ENCODE measurements at places on chromosomes 6 and 20. TPM values are rescaled to one million over a fixed set of nuclear protein-coding genes. Genes with fewer than 3 reads are reported as not detected.

CST5 gene
- 0.18 TPM for polyA plus RNA-seq

NDUFAF5 gene
- polyA plus RNA-seq = 36.8 TPM

DNA sequence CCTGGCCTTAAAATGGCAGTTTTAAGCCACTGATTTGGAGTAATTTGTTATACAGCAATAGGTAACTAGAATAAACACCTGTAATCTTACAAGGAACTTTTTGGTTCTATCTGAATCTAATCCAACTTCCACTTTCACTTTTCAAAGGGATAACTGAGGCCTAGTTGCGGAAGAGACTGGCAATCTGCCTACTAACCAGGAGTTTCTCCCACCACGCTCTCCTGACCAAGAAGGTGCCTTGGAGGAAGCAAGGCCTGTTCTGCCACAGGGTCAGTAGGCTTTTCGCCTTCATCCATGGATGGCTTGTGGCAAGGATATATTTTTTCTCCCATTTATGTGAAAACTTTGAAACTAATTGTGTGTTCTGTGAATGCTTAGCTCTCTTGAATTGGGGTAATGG, 12.9 kb upstream of the MYBL2 start:
- DNase-seq = no peak

GRCh38 chr20:49751397-49751736, 37.7 kb upstream of the B4GALT5 start:
- DNase-seq = no peak

DNA sequence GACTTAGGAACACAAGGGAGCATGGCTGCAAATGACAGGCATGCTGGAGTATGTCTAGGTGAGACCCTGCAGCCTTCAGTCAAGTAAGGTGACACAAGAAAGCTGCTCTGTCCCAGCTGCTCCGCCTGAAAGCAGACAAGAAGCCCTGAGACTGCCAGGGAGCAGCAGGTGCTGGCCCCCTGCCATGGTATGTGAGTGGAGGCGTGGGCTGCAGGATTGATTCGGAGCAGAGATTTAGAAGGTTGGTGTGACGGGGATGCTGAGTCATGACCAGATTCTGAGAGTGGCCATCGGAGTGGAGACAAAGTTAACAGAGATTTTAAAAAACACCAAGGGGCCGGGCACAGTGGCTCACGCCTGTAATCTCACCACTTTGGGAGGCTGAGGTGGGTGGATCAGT, 17.8 kb downstream of the LRP11 start:
- DNase-seq = no peak

GHRH gene
- not detected for polyA plus RNA-seq

TGM3 gene
- polyA plus RNA-seq = 0.43 TPM

SLC22A16 gene
- polyA plus RNA-seq = 0.40 TPM

GRCh38 chr6:113447088-113447831, 409.9 kb upstream of the MARCKS start:
- DNase-seq = no peak

DNA sequence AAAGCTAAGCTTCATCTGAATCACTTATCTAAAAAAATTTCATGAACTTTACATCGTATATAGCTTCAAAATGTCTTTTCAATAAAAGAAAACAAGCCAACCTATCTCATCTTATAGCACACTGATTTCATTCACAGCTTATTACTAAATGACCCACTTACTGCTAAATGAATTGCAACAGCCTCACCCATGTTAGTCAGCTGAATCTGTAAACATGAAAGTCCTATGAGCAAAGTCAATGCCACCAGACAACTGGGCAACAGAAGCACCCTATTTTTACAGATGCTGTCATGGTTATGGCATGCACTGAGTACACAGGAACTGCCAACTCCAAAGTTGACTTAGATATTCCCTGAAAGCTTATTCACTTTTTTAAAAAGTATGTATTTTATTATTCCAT, 41.2 kb upstream of the DST start:
- no peak for DNase-seq

DNA sequence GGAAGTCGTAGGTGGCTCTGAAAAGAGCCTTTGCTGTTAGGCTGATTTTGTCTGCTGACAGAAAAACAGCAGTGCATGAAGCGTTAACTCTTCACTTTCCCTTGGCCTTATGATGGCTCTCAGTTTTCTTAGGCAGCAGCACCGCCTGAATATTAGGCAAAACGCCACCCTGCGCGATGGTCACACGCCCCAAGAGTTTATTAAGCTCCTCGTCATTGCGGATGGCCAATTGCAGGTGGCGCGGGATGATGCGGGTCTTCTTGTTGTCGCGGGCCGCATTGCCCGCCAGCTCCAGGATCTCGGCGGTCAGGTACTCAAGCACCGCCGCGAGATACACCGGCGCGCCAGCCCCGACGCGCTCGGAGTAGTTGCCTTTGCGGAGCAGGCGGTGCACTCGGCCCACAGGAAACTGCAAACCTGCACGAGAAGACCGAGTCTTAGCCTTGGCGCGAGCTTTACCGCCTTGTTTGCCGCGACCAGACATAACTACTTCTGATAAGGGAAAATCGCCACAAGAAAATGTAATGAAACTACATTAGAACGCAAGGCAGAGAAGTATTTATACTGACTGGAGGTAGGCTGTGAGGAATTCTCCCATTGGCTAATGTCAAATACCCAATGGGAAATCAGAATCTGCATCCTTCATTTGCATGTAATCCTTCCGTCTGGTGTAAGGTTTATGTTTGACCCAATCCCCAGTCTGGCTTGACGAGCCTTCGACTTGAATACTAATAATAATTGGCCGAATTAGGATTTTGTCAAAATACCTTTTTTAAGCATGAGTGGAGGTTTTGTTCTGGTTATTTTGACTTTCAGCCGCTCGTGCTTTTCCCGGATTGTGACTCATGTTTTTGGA, 53.9 kb upstream of the HFE start:
- DNase-seq = peak; percentile 96

CST7 gene
- polyA plus RNA-seq = 0.30 TPM

- no peak for DNase-seq
These were observed 628 bp downstream of the SLC35B2 start for GRCh38 chr6:44256775-44257024.

TMEM244 gene
- polyA plus RNA-seq = not detected

DNA sequence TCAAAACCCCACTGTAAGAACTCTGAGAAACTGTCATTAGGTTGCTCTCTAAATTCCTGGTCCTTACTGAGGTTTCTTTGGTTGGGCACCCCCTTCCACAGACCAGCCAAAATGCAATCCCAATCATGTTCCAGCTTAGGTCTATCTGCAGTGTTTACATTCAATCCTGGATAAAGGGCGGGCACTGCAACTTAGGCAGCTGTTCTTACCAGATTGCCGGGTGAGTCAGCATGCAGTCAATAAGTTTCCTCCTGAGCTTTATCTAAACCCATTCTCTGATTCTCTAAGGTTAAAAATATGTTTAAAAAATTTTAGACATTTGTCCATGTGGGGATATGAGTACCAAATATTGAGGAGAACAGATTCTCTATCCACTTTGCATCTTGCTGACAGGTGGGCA, 197.8 kb downstream of the HAO1 start:
- no peak for DNase-seq

TBX18 gene
- 12.5 TPM for polyA plus RNA-seq

DNA sequence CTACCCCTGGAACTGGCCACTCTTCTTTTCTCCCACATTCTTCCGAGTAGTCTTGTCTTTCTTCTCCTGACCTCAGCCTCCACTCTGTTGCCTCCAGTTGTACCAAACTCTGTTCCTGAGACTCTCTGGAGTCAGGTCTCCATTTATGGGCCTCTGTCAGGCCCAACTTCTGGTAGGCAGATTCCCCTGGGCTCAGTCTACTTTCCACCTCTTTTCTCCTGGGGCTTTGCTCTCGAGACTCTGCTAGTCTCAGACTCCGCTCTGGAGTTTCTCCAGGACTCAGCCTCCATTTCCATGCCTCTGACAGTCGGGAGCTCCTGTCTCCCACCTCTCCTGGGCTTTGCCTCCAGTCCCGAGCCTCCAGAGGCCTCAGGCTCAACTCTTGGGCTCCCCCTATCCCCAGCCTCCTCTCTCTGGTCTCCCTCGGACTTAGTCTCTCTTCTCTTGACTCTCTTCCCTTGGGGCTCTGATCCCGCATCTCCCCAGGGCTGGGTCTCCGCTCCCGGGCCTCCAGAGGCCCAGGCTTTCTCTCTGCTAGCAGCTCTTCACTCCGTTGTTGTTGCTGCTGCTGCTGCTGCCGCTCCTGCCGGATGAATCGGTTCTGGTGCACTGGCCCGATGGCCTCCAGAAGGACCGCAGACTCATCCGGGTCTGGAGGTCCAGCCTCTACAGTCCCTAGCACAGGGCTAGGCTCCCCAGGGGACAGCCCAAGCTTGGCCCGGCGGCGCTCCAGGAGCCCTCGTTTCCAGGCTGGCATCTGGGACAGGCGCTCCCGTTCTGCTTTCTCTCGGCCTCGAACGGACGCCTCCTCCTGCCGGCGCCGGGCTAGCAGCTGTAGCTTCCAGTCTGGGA, 1.1 kb downstream of the PPP1R18 start:
- no peak for DNase-seq

- no peak for DNase-seq
These were observed 39.4 kb downstream of the SLC9A8 start for GRCh38 chr20:49851991-49852390.

- DNase-seq = peak; percentile 77
These were observed at the start of gene PLEKHG1 for GRCh38 chr6:150599199-150600009. Gene PLEKHG1, plus strand, starts transcription at chr6:150599885. Its CDS starts 133,797 bp downstream, at chr6:150733682.

LPA gene
- 0.30 TPM for polyA plus RNA-seq

DNA sequence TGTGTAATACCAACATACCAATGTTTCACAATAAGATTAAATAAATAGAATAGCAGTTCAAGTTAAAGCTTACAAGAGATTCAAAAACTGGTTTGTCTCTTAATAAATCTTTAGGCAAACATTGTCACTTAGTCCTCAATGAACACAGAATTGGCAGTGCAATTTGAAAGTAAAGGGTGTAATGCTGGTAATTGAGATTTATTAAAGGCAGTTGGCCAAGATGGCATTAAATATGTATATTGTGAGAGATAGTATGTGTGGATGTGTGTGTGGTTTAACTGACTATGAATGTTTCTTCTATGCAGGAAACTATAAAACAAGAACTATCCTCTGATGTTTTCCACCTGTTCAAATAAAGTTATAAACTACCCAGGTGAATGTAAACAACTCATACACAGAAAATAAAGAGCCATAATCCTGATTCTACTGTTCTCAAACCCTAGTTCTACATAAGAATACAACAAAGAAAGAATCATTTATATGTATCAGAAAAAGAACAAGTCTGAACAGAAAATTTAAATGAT, 267.9 kb upstream of the PTCHD4 start:
- no peak for DNase-seq

EMILIN3 gene
- polyA plus RNA-seq = 7.7 TPM

- no peak for DNase-seq
These were observed 654.3 kb upstream of the CHD6 start for GRCh38 chr20:42272516-42272915.

- no peak for DNase-seq
These were observed 186.6 kb downstream of the SOX4 start for GRCh38 chr6:21780141-21780540.

- no peak for DNase-seq
These were observed 3.8 kb upstream of the RNF146 start for GRCh38 chr6:127262896-127263295.

GRCh38 chr6:120876931-120877330, 457.3 kb downstream of the TBC1D32 start:
- DNase-seq = peak; percentile 13

- peak; percentile 15 for DNase-seq
These were observed 643 bp upstream of the SLC35D3 start for GRCh38 chr6:136921381-136921935.

- no peak for DNase-seq
These were observed 38.0 kb upstream of the ECHDC1 start for GRCh38 chr6:127381384-127381783.

GRCh38 chr6:136550045-136550329, 235 bp downstream of the MAP7 start:
- DNase-seq = no peak

DNA sequence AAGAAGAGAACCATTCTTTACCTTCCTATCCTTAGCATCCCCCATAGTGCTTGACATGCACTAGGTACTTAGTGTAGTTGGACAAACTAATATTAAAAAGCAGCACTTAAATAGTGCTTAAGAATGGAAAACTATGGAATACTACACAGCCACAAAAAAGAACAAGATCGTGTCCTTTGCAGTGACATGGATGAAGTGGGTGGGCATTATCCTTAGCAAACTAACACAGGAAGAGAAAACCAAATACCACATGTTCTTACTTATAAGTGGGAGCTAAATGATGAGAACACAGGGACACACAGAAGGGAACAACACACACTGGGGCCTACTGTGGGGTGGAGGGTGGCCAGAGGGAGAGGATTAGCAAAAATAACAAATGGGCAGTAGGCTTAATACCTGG, 66.8 kb downstream of the EPHA7 start:
- no peak for DNase-seq

DNA sequence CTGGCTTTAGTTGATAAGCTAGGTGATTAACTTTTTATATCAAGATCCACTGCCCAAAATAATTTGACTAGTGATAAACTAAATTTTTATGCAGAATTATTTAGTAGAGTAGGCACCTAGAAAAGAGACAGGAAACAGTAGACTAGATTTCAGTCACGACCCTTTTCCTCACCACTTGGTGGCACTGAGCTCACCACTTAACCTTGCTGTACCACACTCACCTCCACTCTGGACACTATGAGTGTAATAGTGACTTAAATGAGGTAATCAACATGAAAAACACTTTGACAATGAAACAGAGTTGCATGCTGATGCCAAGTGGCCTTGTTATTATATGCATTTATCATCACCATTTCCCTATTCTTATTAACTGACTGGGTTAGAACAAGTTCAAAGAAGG, 730.4 kb downstream of the KIF16B start:
- no peak for DNase-seq

GRCh38 chr6:130585587-130585986, 219.8 kb downstream of the TMEM200A start:
- DNase-seq = no peak
